Amniotic epithelial cell (primary cell): ENCODE measurements at places on chromosomes 13 and 19.

DNA sequence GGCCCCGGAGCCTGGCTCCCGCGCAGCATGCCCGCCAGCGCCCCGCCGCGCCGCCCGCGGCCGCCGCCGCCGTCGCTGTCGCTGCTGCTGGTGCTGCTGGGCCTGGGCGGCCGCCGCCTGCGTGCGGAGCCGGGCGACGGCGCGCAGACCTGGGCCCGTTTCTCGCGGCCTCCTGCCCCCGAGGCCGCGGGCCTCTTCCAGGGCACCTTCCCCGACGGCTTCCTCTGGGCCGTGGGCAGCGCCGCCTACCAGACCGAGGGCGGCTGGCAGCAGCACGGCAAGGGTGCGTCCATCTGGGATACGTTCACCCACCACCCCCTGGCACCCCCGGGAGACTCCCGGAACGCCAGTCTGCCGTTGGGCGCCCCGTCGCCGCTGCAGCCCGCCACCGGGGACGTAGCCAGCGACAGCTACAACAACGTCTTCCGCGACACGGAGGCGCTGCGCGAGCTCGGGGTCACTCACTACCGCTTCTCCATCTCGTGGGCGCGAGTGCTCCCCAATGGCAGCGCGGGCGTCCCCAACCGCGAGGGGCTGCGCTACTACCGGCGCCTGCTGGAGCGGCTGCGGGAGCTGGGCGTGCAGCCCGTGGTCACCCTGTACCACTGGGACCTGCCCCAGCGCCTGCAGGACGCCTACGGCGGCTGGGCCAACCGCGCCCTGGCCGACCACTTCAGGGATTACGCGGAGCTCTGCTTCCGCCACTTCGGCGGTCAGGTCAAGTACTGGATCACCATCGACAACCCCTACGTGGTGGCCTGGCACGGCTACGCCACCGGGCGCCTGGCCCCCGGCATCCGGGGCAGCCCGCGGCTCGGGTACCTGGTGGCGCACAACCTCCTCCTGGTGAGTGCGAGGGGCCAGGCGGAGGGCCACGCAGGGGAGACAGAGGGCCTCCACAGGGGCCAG lies at the start of gene KL:
Gene KL, plus strand, starts transcription at position 10 of the 909 bp plus-strand sequence. Its CDS starts 18 bp downstream, at position 28.
- no peak for DNase-seq

GRCh38 chr13:56110751-56111150 lies 1030.0 kb upstream of the PRR20A start:
- DNase-seq, result no peak

- peak; percentile 65 for DNase-seq
Measured at GRCh38 chr19:664913-665443, 2.0 kb upstream of the RNF126 start.

- DNase-seq, result peak; percentile 25
Measured at GRCh38 chr13:44317752-44318151, 55.9 kb upstream of the SERP2 start.

GRCh38 chr19:56147307-56147706 lies 6.2 kb downstream of the ZNF444 start:
- no peak for DNase-seq

GRCh38 chr13:67740871-67741535 lies 510.9 kb upstream of the PCDH9 start:
- no peak for DNase-seq

DNA sequence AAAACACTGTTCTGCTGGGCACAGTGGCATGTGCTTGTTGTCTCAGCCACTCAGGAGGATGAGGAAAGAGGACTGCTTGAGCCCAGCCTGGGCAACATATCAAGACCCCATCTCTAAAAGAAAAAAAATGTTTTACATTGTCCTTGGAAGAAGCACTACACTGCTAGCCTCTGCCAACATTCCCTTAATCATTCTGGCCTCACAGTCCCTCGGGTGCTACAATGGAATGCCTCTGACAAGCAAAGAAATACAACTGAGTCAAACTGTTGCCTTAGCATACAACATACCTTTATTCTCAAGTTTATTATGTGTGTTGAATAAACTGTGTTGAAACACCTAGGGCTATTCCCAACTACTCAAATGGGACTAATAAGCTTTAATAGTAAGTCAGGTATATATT lies 56.1 kb downstream of the PSPC1 start:
- no peak for DNase-seq

- DNase-seq, result peak; percentile 42
Measured at GRCh38 chr19:11587302-11587974, 9.8 kb upstream of the ZNF627 start.

DNA sequence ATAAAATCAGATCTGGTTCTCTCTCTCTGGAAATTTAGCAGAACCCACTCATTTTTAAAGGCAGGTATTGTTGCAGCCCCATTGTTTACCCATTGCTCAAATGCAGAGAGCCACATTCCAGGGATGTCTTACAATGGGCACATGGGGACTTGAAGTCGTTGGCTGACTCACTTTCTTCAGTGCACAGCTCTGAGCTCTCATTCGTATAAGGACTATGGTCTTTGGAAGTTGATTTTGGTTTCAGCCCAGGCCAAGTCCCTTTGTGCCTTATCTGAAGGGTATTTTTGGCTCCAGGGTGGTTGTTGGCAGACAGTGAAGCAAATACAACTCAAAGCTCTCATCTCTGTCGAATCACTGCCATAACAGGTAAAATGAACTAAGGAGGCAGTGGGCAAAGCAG lies 47.3 kb upstream of the CLDN10 start:
- no peak for DNase-seq

DNA sequence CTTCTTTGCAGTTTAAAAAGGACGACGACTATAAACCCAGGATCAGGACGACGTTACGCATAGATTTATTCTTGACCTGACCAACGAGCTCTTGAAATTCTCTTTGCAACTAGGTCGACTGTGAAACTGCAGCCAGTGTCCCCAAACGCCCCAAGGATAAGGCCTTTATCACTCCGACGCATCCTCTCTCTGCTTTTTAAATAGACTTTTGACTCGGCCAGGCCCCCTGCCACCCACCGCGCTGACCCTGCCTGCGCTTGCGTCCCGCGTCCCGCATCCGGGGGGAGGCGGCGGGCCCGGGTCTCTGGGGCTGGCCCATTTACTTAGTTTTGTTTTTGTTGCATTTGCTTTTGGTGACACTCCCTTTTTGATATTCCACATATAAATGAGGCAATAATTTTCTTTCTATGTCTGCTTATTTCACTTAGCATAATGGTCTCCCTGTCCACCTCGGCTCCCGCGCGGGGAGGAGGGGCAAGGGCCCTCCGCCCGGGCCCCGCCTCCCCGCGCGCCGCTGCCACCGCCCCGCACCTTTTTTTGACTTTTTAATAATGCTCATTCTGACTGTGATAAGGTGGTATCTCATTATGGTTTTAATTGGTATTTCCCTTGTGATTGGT lies 17.4 kb downstream of the RB1 start:
- DNase-seq, result no peak

DNA sequence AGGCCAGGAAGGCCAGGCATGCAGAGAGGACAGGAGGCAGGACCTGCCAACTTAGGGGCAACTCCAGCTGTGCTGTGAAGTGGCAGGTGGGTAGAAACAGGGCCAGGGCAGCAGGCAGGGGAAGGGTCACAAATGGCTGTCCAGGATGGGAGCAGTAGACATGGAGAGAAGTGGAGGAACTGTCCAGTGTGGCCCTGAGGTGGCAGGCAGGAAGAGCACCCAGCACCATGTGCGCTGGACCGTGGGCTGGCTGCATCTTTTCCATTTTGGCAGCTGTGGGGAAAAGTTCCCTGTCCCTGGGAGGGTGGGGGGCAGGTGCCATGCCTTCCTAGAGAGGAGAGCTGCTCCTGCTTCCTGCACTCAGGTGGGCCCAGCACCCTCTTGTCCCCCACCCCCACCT lies 13.8 kb downstream of the DEDD2 start:
- no peak for DNase-seq

GRCh38 chr19:31211088-31211487 lies 138.1 kb downstream of the TSHZ3 start:
- DNase-seq, result no peak

GRCh38 chr19:764301-764700 lies 13.4 kb downstream of the MISP start:
- no peak for DNase-seq

- no peak for DNase-seq
Measured at GRCh38 chr13:112060282-112060830, 6.6 kb upstream of the SOX1 start.

DNA sequence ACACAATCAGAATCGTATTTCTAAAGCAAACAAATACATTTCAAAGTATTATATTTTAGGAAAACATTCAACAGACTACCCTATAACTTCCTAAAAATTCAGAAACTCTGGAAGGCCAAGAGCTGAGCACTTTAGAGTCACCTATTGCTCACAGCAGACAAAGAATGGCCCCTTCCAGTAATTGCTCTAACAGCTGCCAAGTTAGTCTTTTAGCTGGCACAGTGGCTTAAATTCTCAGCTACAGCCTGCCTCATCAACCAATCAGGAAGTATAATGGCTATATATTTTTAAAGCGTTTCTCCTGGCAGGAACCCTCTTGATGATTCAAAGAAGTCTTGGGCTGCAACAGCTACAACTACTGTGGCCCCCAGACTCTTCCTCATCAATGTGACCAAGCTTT lies 14.9 kb upstream of the SLITRK5 start:
- no peak for DNase-seq

DNA sequence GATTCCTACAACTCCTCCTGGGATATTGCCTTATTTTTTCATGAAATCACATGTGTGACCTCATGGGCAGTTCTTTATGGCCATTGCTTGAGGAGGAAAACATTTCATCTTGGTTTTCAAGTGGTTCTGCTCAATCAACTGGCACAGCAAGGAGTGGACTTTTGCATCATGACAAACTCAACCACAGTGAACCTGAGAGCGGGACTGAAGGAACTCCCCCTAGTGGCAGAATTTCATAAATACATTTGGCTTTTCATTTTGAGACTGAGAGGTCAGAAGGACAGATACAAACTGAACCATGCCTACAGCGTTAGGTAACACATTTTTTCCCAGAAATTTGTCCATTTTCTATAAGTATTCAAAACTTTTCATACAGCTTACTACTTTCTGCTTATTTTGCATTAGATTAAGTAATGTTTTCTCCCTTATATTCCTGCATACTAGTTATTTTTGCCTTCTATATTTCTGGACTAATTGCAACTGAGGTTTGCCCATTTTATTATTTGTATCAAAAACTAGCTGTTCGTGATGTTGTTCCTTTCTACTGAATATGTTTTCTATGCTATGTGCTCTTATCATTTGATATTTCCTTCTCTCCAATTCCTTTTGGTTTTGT lies 13.4 kb upstream of the SIGLEC12 start:
- peak; percentile 48 for DNase-seq

DNA sequence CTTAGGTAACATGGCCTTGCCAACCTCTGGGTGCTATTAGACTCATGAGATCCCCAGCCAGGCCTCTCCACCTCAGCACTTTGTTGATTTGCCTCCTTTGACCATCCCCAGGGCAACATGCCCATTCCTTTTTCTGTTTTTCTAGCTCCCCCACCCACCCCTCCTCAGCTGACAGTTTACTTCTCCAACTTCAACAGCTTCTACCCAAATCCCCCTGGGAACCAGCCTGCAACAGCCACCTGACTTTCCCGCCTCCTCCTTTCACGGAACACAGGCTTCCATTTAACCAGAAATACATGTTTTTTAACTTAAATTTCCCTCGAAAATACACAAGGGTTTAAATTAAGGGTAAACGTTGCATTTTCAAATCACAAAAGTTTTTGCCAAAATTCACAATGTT lies 117.3 kb downstream of the DLEU7 start:
- no peak for DNase-seq

- DNase-seq, result no peak
Measured at GRCh38 chr19:46017095-46017429, 5.8 kb downstream of the PGLYRP1 start.

DNA sequence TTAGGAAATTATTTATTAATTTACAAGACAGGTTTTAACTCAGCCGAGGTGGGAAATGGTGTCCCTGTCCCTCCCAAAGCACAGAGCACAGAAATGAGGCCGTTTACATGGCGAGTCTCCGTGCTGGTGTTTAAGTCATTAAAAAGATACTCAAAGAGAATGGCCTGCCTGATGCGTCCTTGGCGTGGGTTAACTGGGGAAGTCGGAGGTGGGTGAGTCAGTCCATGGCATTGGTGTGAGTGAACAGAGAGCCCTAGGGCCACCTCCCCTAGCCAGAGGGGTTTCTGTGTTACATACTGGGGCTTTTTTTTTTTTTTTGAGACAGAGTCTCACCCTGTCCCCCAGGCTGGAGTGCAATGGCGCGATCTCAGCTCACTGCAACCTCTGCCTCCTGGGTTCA lies 3.9 kb downstream of the FEM1A start:
- no peak for DNase-seq

GRCh38 chr13:45242070-45242469 lies 41.2 kb upstream of the KCTD4 start:
- peak; percentile 63 for DNase-seq

- peak; percentile 56 for DNase-seq
Measured at GRCh38 chr13:74114202-74114601, 20.0 kb downstream of the KLF12 start.

- DNase-seq, result no peak
Measured at GRCh38 chr13:27159806-27160563, 11.6 kb downstream of the USP12 start.
